ENCODE measurements at places on chromosomes 7 and 10.

DNA sequence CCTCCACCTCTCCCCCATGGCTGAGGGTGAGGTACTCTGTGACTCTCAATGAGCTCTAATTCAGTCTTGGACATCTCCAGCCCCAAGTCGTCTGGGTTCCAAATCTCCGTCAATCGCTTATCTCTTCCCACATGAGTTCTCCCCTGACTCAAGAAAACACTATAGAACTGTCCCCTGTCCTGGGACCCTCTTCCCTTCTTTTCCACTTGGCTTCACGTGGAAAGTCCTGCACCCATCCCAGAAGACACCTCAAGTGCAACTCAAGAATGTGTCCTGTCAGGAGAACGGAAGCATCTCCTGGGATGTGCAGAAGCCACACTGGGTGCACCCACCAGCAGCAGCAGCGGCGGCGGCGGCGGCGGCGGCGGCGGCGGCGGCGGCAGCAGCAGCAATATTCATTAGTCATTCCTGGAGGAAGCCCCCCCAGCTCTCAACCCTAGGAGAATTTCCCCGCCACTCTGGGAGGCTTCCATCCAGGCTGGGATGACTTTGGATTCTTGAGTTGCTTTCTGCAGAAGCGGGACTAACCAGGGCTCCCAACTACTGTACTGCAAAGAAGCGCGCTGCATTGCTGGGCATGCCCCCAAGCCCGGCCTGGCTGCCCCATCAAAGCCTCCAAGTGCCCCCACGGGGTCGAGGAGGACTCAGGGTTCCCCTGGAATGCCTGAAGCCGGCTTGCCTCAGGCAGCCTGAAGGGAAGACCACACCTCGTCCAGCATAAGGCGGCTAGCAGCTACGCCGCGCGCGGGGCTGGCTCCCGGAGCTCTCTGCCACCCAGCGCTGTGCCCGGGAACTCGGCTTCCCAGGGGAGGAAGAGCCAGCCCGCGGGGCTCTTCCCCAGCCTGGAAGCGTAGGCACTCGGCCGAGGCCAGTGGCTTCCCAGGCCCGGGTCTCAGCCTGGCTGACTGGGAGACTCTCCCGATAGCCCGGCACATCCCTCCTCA is 1.0 kb downstream of the CRTAC1 start:
- no peak for DNase-seq

DNA sequence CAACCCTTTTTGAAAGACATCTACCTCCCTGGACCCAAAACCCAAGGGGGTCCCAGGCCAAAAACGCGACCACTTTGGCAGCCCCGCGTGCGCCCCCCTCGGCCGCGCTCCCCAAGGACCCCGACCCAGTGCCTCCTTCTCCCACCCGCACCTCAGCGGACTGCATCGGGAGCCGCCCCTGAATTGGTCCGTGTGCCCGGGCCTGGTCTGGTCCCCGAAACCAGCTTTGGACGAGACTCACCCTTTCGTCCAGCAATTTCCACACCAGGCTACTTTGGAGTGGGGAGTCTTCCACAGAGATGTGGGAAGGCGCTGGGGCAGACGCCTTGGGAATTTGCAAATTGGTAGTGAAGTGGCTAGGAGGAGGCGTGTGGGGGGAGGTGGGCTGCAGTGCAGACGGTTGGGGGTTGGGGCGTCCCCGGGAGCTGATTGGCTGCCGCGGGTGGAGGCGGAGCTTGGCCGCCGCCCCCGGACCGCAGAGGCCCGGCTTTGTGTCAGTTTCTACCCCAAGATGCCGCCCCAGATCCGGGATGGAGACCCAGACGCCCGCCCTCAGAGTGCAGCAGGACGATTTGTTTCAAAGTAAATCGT is 16.9 kb downstream of the TCAF1 start:
- DNase-seq: no peak

DNA sequence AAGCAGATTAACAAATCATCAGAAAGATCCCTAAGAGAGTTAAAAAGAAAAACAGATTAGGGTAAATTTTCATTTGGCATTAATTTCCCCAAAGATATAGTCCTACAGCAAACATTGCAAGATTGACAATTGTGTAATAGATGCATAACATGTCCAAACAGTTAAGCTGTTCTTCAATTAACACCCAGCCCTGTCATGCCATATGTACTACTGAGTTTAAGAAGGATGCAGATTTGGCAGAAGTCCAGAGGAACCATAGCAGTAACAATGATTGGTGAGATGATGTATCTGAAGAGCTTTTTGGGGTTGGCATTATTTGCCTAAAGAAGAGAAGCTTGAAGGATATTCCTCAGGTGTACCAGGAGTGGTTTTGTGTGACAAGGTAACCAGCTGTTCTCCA is 287.6 kb downstream of the LRMDA start:
- DNase-seq: no peak

DNA sequence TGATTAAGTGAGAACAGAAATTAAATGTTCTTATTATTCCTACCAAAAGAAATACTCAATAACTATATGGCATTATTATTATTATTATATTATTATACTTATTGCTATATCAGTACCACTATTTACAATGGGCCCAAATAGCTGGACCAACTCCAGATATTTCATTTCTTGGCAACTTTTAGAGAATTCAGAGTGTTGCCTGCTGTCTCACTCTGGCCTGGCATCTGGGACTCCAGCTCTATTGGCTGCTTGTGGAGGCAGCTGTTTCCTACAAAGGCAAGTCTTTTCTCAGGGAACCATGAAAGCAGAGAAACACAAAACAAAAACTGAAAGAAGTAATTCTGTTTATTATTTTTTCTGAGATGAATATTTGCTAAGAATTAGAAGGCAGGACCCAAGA is 105.1 kb upstream of the SORCS1 start:
- DNase-seq: no peak

DNA sequence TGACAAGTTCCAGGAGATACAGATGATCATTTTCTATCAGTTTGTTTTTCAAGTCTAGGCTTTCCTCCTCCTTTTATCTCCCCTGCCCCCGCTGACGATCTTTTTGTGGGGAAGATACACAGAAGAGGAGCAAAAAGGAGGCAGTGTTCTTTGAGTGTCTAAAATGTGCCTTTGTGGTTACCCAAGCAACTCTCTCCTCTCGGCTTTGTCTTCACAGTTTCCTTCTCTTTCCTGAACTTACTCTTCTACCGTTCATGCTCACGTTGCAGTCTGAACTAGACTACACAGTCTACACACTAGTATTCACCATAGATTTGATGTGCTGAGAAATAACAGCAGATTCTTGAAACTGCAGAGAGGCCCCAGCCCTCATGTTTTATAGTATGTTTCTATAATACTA is 23.6 kb downstream of the CEP41 start:
- no peak for DNase-seq

DNA sequence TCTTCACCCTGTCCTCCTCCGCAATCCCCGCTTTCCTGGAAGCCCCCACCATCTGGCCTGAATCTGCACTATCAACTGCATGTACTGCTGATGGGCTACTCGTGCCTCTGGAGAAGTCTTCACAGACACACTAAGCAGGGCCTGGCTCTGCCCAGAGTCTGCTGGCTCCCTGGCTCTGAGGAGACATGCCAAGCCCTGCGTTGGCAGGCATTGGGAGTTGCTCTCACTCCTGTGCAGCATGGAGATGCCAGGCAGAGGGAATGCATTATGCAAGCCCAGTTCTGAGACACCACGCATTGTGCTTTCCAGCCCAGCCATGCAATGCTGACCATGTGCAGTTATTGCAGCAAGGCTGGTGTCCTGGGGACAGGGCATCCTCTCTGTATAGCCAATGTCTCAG is 314.6 kb downstream of the CXCL12 start:
- no peak for DNase-seq

- DNase-seq: no peak
These were observed 55.5 kb downstream of the ZNF277 start for GRCh38 chr7:112262036-112262435.

DNA sequence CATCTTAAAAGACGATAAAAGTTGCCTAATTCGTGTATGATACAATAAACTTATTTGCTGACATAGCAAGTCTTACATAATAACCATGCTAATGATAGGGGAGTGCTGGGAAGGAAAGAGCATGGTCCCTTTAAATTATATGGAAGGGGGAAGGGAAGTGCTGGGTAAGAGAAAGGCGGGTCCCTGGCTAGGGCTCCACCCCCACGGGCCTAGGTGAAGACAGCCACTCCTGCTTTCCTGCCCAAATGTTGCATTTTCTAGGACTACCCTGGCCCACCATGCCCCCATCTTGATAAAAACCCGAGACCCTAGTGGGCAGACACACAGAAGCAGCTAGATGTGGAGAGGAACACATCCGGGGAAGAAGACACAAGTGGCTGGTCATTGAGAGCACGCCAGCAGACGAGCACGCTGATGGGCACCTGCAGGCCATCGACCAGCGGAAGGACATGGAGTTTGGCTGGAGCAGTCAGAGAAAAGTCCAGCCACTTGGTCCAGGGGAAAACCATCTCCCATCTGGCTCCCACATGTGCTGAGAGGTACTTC is 328.7 kb downstream of the ARL4A start:
- DNase-seq: no peak

DNA sequence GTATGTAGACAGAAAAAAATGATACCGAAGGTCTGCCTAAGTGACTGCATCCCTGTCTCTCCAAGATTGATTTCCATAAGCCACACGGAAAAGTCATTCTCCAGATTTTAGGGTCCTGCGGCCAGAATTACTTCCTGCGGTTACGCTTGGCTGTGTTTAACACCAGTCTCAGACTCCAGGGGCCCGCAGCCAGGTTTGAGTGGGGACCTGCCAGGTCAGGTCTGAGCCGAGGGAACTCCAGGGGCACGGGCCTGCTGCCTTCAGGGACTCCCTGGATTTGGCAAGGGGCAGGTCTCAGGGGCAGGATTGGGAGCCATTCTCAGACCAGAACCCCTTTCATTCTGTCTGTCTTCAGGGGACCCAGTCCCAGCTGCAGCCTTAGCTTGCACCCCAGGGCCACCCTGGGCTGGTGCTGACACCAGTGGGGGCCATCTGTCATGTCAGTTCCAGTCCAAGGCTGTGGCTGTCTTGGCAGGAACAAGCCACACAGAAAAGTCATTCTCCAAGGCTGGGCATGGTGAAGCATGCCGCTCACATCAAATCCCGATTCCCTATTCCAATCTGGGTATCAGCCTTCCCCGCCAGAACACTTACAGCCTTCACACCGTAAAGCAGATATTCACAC is 39.0 kb downstream of the TMEM120A start:
- no peak for DNase-seq

DNA sequence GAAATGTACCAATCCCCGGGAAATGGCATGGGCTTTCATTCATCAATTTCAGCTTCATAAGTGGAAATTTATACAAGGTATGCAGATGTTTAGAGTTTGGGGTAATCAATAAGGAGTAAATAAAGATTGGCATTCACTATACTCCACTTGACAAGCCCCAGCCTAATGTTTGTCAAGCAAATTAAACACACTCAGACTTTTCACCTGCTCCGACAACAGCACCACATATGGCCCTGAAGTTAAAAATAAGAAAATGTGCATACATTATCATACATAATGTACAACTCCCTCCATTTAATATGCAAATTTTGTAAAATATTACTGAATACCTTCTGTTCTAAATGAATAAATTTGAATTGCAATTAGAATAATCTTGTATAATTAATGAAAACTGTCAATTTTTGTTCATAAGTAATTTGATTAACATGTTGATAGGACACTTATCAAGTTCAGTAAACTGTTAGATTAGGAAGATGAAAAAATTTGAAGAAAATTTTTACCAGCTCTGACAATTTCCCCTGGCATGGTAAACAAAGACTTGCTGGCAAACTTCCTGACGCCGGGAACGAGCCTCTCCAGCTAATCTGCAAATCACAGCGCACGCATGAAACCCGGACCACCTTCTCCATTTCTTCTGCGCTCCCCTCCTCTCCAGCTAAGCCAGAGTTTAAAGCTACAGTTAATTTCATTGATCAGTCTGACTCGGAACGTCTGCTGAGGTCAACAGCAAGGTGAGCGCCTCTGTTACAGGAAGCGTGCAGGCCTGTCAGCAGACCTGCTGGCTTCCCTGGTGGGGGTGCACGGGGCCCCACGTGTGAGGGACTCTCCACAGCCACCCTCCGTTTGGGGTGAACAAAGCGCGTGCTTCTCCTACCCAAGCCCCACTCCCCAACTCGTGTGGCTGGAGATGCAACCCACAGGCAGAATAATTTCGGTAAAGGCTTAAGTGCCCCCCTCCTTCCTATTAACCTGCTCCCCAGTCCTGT is 70.7 kb downstream of the EBF3 start:
- no peak for DNase-seq

DNA sequence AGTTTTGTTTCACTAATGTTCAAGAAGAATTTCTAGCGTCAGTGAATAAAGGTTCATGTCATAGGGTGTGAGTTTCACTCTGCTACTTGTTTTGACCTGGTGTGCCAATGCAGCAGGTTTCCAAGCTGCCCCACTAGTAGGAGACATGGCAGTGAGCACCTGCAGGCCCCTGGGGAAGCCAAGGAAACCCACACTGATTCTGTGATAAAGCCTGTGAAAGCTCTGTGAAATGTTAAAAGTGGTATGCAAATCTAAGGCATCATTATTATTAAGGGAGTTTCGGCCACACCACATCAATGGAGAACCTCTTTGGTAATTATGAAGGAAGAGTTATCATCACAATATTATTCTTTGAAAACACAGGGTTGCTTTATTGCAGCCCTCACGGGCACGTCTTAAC is 46.4 kb downstream of the ABCB5 start:
- no peak for DNase-seq

DNA sequence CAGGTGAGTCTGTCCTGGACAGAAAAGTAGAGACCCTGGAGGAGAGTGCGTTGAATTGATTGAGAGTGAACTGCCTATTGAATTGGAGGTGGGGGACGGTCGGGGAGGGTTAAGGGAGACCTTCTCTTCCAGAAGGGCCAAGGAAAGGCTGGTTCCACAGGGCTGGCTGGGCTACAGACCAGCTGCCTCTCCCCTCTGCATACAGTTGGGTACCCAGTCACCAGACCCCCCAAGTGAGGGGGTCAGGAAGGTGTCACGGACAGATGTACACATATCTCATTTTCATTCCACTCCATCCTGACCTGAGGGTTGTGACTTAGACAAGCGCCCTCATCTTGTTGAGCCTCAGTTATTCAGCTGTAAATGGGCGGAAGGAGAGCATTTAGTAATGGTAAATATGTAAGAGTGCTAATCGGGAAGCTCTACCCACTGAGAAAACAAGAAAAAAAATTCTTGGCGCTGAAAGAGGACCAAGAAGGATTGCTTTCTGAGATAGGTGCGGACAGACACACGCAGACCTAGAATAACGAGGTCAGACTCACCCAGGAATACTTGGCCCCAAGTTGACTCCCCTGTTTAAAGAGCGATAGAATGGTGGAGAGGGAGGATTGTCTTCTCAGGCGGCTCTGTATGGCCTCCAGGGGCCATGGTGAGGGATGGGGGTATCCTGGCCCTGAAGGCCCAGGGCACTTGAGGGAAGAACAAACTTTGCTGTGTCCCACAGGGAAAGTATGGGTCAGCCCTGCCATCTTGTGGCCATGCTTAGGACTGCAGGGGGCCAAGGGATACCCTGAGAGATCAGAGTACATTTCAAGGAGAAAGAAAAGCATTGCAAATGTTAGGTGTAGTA is 7.2 kb upstream of the MBL2 start:
- no peak for DNase-seq

Measured in GM04503 (cell line).